ENCODE measurements at places on chromosomes 13 and 19. TPM values are rescaled to one million over a fixed set of nuclear protein-coding genes. Genes with fewer than 3 reads are reported as not detected.

- no peak for DNase-seq
Measured at GRCh38 chr13:107447591-107447990, 767.7 kb downstream of the LIG4 start.

GRCh38 chr13:28607187-28607955 lies 51.6 kb upstream of the POMP start:
- no peak for DNase-seq

Gene DACH1
- total RNA-seq = 110 TPM

Gene FXYD1
- total RNA-seq = not detected

Gene ICAM4
- total RNA-seq = not detected

Data from glutamatergic neuron (in vitro differentiated cells).